ENCODE measurements at places on chromosomes 11 and 22.
A peak's percentile ranks its signal among the peaks of the same experiment; 100 is the strongest.

GRCh38 chr11:86440843-86441242 is 66.2 kb downstream of the CCDC81 start:
- DNase-seq = no peak

- no peak for DNase-seq
Observed at GRCh38 chr11:100930185-100930778, 199.3 kb downstream of the PGR start.

GRCh38 chr11:45610627-45611026 is 54.8 kb downstream of the CHST1 start:
- DNase-seq = no peak

DNA sequence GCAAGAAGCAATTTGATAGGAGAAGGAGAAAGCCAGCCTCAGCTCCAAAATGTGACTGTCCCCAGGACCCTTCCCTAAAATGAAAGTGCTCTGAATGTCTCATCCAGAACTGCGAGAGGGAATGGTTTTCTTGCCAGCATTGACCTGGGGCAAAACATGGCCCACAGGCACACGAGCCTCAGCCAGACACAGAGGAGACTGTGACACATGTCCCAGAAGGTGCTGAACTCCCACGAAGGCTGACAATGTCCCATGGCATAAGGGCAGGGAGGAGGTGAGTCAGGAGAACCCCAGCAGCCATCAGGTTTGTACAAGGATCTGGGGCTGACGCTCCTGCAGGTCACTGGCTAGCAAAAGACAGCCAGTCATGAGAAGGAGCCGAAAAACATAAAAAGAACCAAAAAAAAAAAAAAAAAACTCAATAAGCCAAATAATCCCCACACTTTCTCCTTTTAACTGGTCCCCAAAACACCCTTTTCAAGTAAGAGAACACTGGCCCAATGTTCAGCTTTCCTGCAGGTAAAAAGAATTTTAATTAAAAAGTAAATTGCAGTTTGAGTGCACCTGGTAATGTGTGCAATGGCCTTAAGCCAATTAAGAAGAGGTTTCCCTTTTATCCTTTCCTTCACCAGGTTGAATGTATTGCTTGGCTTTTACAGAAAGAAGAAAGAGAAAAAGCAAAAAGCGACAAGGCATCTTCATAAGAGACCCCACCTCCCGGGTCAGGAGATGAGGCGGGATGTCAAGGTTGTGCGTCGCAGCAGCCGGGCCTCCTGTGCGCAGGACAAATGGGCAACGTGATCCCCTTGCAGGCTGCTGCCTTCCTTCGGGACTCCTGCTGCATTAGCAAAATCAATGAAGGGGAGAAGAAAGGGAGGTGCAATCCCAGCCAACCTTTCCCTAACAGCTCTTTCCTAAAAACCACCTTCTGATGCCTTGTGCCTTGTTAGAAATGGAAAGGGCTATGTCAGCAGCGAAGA is 43.6 kb downstream of the GALNT18 start:
- no peak for DNase-seq

- no peak for DNase-seq
Observed at GRCh38 chr11:76803811-76804600, 20.9 kb downstream of the TSKU start.

DNA sequence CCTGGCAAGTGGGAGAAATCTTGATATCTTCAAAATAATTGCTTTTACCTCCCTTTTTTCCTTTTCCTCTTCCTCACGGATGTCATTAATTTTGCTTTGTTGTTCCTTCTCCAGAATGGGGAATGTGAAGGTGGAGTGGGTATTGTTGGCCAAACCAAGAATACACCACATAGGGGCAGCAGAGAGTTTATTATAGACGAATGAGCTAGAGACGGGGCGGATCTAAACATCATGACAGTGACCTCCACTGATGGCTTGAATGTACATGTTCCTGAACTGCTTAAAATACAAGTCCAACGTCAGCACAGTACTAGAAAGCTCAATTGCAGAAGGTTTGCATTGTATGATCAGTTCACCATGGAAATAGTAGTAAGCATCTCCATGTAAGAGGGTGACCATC is 122.3 kb upstream of the SNX19 start:
- DNase-seq = no peak

DNA sequence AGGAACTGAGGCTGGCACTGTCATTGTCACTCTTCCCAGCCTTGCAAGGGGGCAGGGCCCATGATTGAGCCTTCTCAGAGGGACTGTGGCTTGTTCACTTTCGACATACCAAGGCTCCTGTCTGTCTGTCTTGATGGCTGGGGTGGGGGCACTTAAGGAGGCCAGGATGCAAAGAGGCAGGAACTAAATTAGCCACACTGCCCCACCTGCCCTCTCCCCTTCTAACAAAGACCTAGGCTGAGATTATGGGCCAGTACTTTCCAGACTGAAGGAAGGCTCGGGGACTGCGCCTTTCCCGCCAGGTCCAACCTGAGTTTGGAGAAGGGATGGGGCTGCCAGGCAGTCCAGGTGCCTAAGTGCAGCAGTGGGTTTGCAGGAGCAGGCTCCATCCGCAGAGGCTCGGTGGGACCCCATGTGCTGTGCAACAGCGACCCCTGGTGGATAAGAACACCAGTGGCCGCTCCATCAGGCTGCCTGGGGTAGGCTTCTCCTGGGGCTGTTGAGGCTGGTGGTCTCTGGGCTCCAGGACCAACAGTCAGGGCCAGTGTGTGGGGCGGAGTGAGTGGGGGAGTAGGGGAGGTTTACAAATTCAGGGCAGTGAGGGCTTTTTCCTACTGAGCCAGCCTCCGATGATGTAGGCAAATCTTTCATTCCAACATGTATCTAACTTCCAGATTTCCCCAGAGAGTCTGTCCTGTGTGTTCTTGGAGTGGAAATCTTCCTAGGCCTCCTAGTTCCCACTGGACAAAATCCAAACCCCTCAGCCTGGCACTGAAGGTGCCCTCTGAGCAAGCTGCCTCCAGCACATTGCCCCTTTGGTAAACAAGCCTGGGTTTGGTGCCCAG is 93.9 kb downstream of the INSC start:
- peak; percentile 63 for DNase-seq

DNA sequence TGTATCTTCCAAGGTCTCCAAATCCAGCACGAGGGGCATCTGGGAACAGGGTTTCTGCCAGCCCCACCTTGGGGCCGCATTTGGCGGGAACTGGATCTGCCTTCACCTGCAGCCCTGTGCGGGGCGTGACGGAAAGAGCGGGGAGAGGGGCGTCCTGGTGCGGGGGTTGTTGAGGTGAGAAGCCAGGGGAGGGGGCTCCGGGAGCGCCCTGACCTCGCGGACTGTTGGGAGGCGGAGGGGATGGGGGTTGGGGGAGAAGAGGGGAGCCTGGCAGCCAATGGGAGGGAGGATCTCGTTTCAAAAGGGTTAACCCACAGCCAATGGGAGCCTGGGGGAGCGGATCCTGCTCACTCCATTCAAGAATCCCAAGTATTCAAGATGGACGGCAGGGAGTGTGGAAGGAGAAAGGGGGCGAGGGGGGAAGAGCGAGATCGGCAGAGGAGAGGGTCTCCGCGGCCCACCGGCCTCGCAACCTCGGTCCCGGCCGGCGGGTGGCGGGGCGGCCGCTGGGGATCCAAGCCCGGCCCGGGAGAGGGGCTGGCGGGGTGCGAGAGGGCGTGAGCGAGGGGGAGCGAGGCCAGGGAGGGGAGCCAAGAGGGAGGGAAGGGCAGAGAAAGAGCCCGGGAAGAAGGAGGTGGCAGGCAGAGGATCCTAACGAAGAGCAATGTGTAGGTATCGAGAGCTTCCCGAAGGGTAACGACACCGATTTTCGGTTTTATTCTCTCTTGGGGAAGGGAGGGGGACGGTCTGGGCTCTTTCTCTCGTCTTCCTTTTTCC is 11.5 kb downstream of the YPEL4 start:
- DNase-seq = no peak

GRCh38 chr11:19595840-19596751 is 116.5 kb upstream of the NAV2 start:
- no peak for DNase-seq

- DNase-seq = no peak
Observed at GRCh38 chr11:60782393-60783140, 2.6 kb upstream of the MS4A10 start.

DNA sequence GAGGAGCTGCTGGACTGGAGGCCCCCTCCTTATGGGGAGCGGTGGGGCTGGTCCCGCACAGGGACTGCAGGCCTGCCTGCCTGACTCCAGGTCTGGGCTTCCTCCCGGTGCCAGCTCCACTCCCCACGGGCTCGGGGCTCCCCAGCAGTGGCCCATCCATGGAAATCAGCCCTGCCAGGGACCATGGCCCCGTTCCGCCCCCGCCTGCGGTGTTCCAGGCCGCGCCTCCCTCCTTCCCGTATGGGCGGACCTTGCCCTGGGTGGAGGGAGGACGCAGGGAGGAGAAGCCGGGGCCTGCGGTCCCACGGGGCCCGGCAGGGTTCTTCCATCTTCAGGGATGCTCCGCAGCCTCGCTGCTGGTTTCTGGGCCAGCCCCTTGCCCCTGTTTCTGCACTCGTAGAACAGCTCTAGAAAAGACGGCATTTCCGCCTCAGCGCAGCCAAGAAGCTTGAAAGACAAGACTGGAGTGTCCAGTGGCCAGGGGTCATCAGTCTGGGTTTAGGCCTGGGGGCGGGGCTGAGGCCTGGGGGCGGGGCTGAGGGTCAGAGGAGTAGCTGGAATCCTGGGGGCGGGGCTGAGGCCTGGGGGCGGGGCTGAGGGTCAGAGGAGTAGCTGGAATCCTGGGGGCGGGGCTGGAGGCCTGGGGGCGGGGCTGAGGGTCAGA is 1330.6 kb downstream of the BRD1 start:
- no peak for DNase-seq

DNA sequence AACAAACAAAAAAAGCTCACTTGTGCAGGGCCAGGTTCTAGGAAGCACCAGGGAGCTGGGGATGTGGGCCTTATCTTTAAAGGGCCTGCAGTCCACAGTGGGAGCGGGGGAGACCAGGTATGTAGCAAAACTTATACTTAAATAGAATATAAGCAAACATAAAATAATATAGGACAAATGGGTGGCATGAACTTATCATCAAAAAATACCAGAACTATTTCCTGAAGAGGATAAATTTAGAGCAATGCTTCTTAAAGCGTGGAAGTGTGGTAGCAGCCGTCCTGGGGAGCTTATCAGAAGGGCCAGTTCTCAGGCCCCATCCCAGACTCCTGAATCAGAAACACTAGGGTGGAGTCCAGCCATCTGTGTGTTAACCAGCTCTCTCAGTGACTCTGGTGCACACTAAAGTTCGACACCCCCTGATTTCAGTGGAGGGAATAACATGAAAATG is 9.3 kb downstream of the VPS26B start:
- DNase-seq = no peak

- DNase-seq = no peak
Observed at GRCh38 chr11:10923882-10924281, 66.0 kb upstream of the ZBED5 start.

- no peak for DNase-seq
Observed at GRCh38 chr11:67355794-67356386, 2.5 kb upstream of the POLD4 start.

GRCh38 chr11:14248580-14248981 is 110.4 kb downstream of the RRAS2 start:
- DNase-seq = peak; percentile 37

GRCh38 chr11:57094181-57094935 is 87.4 kb upstream of the LRRC55 start:
- no peak for DNase-seq

- DNase-seq = no peak
Observed at GRCh38 chr11:35474688-35475087, 50.7 kb downstream of the PAMR1 start.

DNA sequence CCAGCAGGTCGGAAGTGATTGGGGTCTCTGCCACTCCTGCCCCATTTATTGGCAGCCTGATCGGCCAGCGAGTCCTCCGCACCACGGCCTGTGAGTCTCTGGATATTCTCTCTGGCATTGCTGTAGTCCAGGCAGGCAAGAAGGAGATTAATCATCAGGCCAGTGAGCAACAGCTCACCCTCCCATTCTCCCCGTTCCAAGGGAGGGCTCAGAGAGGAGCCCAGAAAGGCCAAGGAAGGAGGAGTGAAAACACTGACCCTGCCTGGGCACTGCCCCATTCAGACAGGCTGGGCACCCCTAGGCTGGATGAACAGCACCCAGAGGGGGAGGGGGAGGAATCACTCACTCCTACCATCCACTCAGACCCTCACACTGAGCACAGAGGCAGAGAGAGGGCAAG is 3.1 kb downstream of the SAA2 start:
- DNase-seq = no peak

GRCh38 chr11:87597725-87598124 is 560.0 kb downstream of the TMEM135 start:
- DNase-seq = no peak

DNA sequence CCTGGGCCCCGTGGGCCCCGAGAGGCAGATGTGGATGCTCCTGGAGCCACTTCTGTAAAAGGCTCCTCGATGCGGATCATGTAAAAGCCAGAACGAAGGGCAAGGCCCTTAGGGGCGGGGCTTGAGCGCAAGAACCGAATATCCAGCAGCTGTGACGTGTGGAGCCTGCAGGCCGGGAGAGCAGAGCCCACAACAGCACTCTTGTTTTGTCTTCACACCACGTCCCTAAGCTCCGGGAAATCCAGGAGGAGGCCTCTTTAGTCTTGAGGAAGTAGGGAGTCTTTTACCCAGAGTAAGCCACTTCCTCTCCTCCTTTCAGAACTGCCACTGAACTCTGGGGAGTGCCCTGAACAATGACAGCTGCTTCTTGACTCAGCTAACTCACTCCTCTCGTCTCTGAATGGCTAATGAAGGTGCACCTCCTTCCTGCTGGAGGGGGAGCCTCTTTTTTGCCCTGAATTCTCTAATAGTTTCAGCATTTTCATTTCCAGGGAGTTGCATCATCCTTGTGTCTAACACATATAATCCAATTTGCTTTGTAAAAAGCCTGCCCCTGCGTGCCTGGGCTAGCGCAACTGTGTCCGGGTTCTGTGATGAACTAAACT is 12.5 kb downstream of the L3MBTL2 start:
- no peak for DNase-seq

GRCh38 chr22:40107851-40108378 is 69.8 kb upstream of the TNRC6B start:
- no peak for DNase-seq

GRCh38 chr11:68148071-68148805 is 27.1 kb upstream of the CHKA start:
- no peak for DNase-seq

DNA sequence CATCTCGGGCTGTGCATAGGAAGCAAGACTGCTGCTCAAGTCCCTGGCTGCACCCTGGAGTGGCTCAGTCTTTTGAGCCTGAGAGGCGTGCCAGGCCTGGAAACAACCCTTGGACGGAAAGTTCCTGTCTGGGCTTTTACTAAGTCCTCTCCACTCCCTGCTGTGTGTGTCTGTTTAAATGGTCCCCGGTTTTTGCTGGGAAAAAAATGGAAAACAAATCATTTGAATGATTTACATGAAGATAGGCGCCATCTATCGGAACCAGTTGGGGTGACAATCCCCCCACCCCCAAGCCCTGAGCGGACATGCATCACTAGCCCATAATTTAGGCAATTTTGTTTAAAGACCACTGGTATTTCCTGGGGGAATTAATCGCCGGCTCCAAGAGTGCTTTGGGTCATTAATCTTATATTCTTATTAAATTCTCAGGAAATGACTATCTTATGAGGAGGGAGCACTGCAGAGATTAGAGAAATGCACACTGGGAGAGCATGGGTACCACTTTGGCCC is 2.7 kb upstream of the GAB2 start:
- peak; percentile 29 for DNase-seq

- DNase-seq = no peak
Observed at GRCh38 chr11:94169516-94169915, 40.9 kb downstream of the PANX1 start.

GRCh38 chr11:3052109-3052479 is 5.1 kb downstream of the CARS1 start:
- DNase-seq = no peak
